Fibroblast of skin of right quadriceps (primary cell): ENCODE measurements at places on chromosomes 1 and 21.

DNA sequence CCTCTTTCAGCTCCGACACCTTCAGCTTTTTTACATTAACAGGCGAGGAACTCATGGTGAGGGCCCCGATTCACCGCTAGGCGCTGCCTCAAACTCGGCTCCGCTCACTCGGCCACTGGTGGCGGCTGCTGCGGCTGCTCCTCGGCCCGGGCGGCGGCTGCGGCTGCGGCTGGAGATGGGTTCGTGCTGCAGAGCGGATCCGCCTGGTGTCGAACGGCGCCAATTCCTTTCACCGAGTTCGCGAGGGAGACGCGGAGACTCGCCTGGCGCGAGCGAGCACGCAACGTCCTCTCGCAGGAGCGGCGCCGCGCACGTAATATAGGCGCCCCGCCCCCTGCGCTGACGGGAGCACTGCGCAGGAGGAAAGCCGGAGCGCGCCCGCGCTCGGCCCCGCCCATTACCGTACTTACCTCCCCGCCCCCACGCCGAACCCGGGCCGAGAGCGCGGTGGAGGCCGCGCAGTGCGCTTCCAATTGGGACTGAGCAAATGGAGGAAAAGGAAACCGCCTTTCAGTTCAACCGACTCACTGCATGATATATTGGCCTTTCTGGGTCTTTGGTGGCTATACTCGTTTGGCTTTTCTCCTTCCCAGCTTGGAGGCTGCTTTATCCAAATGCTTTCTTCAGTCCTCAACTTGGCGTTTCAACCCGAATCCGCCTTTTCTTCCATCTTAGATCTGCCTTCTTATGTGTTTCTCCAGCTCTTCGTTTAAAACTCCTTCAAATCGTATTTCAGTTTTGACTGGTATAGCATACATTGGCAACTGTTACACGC lies at the start of gene HNRNPU:
HNRNPU (minus strand) TSS at position 291 of the 775 bp plus-strand sequence; CDS start at position 55, 236 bp downstream.
- DNase-seq = peak; percentile 98

DNA sequence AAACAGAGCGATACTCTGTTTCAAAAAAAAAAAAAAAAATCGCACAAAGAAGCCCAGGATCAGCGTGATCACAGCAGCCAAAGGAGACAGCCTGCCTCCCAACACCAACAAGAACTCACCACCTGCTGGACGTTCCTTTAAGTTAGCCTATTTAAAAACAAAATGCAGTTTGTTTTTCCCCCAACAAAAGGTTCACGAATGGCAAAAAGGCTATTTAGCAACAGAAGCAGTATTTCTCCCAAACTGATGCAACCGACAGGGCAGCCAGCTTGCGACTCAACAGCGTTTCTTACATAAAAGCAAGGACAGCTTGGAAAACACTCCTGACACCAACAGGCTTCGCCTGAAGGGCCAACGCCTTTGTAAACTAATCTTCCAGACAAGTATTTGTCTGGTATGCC lies 6.8 kb downstream of the SSU72 start:
- no peak for DNase-seq

DNA sequence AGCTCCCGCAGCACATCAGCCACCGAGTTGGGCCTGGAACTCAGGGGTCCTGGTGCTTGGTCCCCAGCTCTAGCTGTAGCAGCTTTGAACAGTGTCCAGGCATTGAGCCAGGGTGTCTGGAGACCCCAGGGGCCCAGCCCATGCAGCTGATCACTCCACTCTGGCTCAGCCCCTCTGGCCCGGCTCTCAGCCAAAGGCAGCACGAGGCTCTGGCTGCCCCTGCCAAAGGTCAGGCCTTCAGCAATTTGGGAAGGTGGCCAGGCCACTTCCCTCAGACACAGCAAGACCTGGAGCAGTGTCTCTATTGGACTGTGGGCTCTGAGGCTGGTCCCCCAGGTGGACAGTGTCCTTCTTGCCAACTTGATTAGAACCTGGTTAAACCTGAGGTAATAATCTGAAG lies 34.4 kb upstream of the RNF19B start:
- no peak for DNase-seq

DNA sequence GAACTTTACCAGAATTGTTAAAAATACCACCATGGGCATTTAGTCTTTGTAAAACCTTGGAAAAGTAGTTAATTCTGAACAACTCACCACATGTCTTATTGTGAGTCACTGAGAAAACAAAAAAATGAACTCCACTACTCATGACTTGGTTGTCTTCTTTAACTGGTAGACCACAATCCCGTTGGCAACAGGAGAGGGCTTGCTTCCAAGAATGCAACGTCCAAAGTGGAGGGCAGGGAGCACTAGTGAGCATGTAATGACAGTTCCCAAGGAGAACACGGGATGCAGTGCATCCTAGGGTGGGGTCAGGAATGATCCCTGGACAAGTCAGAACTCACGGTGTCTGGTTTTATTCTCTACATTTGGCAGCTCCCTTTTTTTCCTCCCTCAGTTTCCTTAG lies 15.2 kb upstream of the HMCN1 start:
- DNase-seq = peak; percentile 91

DNA sequence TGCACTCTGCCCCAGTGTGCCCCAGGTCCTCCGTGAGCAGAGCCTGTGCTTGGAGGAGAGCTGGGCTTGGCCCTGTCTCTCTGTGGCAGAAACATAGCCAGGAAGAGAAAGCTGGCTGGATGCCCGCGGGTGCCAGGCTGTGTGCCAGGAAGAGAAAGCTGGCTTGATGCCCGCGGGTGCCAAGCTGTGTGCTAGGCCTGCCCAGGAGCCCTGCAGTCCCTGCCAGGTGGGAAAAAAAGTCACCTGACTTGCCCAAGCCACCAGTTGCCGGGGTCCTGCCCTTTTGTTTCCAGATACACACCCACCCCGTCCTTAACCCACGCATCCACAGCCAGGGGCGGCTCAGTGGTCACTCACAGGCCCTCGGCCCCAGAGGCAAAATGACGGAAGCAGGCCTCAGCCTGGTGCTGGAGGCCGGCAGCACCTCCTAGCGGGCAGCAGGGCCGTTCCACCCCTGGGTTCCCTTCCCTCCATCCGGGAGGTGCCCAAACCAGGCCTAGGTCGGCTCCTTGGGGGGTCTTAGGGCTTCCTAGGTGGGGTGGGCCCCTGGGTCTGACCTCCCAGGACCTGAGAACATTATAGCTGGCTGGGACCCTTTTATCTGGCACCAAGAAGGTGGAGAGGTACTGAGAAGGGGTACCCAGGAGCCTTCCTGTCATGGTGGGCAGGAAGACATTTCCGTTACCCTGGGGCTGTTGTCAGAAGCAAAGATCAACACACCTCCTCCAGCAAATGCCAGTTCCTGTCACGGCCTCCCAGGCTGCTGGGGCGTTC lies 9.1 kb downstream of the ITGB2 start:
- no peak for DNase-seq

- peak; percentile 90 for DNase-seq
Measured at GRCh38 chr1:109201123-109201703, 12.5 kb upstream of the SARS1 start.

DNA sequence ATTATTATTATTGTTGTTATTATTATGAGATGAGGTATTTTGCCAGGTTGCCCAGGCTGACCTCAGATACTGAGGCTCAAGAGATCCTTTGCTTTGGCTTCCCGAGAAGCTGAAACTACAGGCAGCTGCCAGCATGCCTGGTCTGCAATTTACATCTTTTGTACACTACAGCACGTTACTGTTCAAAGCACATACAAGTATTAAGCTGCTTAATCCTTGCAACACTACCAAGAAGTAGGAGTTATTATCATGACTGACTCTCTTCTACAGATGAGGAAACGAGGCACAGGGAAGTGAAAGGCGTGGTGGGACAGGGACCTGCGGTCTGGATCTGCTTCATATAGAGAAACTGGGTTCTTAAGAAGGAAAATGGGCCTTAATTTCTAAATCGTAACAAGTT lies 11.6 kb downstream of the ERG start:
- DNase-seq = no peak

GRCh38 chr1:199177241-199177640 lies 538.4 kb downstream of the PTPRC start:
- DNase-seq = no peak

- no peak for DNase-seq
Measured at GRCh38 chr1:164801791-164802502, 243.0 kb downstream of the PBX1 start.

DNA sequence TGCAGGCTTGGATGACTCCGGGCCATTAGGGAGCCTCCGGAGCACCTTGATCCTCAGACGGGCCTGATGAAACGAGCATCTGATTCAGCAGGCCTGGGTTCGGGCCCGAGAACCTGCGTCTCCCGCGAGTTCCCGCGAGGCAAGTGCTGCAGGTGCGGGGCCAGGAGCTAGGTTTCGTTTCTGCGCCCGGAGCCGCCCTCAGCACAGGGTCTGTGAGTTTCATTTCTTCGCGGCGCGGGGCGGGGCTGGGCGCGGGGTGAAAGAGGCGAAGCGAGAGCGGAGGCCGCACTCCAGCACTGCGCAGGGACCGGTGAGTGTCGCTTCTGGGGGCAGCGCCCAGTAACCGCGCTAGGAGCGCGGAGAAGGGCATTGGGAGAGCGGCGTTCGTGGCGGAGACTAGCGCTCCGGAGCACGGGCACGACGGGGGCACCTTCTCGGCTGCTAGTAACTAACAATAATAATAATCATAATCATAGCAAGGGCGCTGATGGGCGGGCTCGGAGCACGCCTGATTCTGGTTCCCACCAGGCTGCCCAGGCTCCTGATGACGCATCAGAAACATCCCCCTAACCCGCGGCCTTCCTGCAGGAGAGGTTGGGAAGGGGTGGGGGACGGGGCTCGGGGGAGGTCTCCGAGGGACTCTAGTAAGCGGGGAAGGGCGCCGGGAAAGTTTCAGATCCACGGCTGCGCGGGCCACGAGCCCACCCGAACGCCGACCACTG lies at the start of gene MX1:
MX1 (plus strand) TSS at position 286 of the 722 bp plus-strand sequence. CDS start 5,832 bp downstream, outside the sequence.
- peak; percentile 44 for DNase-seq

- DNase-seq = no peak
Measured at GRCh38 chr1:1109743-1110142, 6.1 kb downstream of the C1orf159 start.

GRCh38 chr1:153563991-153564390 lies 1.7 kb downstream of the S100A2 start:
- DNase-seq = no peak

- no peak for DNase-seq
Measured at GRCh38 chr1:31880957-31881687, 57.0 kb downstream of the PTP4A2 start.

- DNase-seq = no peak
Measured at GRCh38 chr1:44408212-44408582, 3.1 kb downstream of the RNF220 start.

DNA sequence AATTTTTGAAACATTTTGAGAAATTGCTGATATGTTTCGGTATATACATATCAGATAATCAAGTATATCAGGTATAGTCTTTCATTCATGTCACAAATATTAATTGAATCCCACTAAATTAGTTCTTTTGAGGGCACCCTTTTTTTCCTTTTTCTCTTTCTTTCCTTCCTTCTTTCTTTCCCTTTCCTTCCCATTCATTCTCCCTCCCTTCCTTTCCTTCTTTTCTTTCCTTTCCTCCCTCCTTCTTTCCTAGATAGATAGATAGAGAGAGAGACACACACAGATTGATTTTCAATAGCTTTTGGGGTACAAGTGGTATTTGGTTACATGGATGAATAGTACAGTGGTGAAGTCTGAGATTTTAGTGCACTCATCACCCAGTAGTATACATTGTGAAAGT lies 5.7 kb downstream of the NSL1 start:
- DNase-seq = no peak

DNA sequence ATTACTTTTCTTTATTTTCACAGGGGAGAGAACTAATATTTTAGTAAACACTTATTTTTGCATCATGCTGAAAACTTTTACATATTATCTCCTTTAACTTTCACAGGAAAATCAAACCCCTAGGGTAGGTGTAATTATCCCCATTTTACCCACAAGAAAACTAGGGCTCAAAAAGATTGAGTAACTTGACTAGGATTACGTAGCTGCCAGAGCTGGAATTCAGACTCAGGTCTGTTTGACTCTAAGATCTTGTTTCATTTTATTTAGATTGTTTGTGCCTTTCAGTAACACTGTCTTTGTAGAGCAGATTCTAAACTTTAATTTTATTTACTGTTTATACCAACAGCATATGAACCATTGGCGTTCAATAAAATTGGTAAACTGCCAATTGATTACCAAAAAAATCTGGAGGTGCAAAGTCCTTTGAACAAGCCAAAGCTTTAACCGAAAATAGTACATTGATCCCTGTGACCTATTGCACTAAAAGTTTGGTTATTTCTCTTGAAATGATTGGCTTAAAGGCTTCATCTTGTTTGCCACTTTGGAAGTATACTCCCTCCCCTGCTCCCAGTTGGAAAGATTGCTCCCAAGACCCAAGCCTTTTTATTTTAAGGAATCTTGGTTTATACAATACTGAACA lies 71.0 kb upstream of the WDR26 start:
- DNase-seq = no peak

DNA sequence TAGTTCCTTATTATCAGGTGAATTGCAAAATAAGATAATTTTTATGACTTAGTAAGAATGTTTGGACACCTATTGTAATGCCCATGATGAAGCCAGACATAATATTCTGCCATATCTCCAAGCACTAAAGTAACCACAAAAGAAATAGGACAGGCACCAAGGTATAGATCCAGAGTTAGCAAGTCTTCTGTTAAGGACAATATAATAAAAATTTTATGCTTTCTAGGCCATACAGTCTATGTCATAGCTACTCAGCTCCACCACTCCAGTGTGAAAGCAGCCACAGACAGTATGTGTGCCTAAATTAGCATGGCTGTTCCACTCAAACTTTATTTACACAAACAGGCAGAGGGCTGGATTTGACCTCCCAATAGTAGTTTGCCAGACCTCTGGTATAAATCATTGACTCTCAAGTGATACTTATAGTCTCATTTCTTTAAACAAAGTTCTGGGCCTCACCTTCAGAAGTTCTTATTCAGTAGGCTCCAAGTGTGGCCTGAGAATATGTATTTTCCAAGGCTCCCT lies 88.3 kb downstream of the SCMH1 start:
- DNase-seq = no peak

DNA sequence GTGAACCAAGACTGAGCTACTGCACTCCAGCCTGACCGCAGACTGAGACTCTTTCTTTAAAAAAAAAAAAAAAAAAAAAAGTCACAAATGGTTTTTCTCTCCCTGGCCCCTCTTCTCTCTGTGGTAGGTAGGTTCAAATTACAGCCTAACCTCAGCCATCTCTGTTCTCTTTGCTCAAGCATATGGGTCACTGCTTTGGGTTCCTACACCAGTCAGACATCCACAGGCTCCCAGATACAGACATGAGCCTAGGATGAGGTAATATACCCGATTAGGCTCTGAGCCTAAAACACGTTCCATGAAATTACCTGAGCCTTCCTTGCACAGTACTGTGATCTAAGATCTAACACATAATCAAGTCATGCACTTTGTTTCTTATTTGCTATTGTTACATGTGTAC lies 90.5 kb upstream of the JAK1 start:
- DNase-seq = no peak

DNA sequence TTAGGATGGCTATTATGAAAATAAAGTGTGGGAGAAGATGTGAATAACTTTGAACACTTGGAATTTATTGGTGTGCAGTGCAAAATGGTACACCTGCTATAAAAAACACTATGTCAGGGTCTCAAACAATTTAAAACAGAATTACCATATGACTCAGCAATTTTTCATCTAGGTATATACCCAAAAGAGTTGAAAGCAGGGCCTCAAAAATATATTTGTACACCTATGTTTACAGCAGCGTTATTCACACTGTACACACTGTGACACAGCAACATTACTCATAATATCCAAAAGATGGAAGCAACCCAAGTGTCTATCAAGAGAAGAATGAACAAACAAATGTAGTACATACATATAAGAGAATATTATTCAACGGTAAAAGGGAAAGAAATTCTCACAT lies 75.8 kb downstream of the SPATA6 start:
- DNase-seq = no peak
